ELF-1 (cell line): ENCODE measurements at places on chromosomes 3 and 15.
A peak's percentile ranks its signal among the peaks of the same experiment; 100 is the strongest.

DNA sequence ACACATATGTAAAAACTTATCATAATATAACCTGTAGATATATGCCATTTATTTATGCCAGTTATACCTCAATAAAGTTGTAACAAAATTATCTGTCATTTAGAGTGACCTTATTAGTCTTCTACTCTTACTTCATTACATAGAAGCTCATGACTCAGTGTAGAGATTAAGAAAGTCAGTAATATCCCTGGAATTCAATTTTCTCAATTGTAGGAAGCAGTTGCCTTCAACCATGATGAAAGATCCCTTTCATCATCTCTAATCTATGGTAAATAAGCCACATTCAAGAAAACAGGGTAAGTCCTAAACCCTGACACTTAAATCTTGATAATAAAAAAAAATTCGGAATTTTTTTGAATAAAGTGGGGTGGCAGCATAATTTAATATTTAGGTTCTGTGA, 216.5 kb upstream of the PEX5L start:
- no peak for DNase-seq

GRCh38 chr15:70196372-70197316, 98.9 kb upstream of the TLE3 start:
- DNase-seq, result peak; percentile 97

GRCh38 chr3:126367316-126367805, 10.2 kb upstream of the KLF15 start:
- DNase-seq, result no peak

DNA sequence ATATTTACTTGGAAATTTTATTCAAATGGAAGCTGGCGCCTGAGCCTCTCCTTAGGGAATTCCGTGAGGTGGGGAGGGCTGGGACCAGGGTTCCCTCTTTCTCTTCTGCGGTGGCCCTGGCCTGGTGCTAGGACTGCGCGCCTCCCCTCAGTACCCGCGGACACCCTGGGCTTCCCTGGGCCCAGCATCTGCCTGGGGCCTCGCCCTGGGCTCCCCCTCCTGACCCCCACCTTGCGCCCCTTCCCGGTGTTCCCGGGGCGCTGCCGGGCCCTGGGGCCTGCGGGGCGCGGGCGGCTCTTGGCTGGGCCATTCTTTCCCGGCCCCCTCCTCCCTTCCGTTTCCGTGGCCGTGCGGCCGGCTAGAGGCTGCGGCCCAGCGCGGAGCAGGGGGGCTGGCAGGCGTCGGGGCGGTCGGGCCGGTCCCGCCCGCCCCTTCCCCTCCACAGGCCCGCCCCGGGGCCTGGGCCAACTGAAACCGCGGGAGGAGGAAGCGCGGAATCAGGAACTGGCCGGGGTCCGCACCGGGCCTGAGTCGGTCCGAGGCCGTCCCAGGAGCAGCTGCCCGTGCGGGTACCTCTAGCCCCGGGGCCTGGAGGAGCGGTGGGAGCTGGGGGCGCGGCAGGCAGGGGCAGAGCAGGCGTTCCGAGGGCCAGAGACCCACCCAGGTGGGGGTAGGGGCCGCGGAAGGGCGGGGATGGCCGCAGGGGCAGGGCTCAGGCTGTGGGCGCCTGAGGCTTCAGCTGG, at the start of gene FES:
TSS of gene FES (plus strand) at position 529 of the 743 bp plus-strand sequence. CDS start 542 bp downstream, outside the sequence.
- DNase-seq, result peak; percentile 69

DNA sequence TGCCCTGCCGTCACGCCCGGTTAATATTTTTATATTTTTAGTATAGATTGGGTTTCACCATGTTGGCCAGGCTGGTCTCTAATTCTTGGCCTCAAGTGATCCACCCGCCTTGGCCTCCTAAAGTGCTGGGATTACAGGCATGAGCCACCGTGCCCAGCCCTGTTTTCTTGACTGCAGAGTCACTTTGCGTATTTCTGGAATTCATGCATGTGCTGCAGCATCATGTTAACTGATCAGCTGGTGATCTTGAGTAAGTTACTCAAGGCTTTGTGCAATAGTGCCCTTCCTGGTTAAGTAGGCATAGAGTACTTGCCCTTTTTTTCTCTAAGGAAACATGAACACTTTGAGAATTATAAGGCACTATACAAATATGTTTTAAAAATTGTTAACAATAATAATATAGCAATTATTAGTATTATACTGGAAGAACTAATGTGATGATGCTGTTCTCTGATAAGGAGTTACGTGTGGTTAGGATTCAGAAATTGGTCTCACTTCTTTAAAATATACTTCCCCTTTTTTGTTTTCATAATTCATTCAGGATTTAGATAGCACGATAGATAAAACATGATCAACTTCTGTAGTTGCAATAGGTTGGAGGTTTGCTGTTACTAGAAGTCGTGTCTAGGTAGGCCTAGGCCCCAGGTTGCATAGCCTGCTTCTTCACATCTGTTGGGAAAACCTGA, 33.6 kb downstream of the GPR171 start:
- no peak for DNase-seq

DNA sequence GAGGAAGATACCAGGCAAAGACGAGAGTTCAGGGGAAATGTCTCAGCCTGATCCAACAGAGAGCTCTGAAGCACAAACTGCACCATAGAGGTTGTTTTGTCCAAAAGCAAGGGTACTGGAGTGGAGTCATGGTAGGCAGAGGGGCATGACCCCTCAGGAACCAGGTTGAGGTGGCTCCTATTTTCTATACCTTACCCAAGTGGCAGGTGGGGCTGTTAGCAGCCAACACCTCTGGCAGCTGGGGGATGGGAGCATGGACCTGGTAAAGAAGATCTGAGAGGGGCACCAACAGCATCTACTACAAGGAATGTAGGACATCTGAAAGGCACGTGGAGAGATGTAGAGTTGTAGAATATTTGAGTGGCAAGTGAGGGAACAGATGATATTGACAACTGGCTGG, 85.2 kb downstream of the GAP43 start:
- DNase-seq, result no peak

DNA sequence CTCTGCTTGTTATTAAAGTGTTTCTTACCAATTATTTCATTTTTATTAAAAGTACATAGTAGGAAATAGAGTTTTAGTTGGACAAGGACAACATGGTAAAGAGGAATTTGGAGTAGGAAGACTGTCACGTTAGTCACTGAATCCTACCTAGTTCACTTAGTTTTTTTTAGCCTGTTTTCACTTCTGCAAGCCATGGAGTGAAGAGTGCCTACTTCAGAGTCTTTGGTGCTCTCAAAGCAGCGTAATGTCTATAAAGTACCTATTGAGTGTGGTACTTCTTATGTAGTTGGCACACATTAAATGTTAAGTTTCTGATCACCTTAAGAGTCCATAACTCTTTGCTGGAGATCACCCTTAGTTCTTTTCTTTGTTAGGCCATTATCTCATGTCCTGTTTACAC, 78.7 kb downstream of the LPP start:
- no peak for DNase-seq

DNA sequence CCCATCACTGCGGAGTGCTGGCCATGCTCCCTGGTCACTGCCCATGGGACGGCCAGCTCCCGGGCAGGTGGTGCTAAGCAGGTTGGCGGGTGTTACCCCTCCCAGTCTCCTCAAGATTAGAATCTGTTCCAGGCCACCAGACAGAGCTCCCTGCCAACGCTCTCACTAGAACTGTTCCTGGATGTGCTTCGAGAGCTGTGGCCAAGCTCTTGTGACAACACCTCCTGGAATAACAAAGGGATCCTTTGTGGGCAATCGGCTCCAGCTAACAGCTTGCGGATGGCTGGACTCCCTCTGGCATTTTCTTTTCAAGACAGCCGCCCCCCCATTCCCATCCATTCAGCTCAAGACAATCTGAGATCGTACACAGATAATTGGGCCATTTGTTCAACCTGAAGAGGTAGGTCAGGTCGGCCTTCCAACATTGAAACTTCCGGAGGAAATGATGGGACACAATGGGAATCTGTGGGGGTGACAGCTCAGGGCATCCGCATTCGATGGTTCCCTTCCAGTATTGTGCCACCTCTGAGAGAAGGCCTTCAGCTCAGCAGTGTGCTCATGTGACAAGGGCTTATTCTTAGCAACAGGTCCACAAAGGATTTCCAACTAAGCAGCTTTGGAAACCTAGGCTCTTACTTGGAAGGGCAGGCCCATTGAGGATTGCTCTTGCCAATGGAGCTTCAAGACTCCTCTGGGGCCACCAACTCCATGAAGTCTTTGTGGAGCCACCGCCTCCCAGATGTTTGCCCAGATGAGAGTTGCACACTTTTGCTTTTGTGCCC, 11.6 kb upstream of the EPHB3 start:
- DNase-seq, result peak; percentile 74

GRCh38 chr3:170502297-170502696, 83.6 kb downstream of the SLC7A14 start:
- no peak for DNase-seq

GRCh38 chr3:18393906-18394305, 31.2 kb downstream of the SATB1 start:
- DNase-seq, result no peak

- peak; percentile 53 for DNase-seq
These were observed 2.6 kb downstream of the FAM43A start for GRCh38 chr3:194688200-194688740.

GRCh38 chr3:108804966-108805365, 17.6 kb upstream of the TRAT1 start:
- no peak for DNase-seq

- no peak for DNase-seq
These were observed 183.3 kb downstream of the NSUN3 start for GRCh38 chr3:94246171-94246570.

DNA sequence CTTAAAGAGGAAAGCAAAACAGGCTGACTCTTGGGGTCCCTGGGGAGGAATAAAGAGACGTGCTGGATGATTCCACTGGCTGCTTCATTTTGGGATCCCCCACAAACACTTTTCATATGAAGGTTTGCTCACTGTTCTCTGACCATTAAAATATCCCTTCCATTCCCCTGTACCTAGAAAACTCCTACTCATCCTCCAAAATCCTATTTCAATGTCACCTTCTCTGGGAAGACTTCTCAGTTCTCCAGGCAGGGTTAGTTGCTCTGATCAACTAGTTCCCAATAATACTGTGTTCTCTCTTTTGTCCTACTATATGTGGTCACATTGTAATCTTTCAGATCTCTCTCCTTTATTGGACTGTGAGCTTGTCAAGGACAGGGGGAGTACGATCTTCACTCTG, 19.0 kb downstream of the LARP6 start:
- no peak for DNase-seq

DNA sequence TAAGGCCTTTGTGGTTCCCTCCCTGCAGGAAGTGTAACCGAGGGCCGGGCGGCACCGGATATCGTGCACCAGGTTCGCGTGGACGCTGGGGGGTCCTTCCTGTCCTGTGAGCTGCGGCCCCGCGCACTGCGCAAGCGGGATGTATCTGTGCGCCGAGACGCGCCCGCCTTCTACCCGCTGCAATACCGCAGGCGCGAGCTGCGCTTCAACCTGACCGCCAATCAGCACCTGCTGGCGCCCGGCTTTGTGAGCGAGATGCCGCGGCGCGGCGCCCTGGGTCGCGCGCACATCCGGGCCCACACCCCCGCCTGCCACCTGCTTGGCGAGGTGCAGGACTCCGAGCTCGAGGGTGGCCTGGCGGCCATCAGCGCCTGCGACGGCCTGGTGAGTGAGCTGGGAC, 35.9 kb downstream of the SAXO2 start:
- DNase-seq, result peak; percentile 73

DNA sequence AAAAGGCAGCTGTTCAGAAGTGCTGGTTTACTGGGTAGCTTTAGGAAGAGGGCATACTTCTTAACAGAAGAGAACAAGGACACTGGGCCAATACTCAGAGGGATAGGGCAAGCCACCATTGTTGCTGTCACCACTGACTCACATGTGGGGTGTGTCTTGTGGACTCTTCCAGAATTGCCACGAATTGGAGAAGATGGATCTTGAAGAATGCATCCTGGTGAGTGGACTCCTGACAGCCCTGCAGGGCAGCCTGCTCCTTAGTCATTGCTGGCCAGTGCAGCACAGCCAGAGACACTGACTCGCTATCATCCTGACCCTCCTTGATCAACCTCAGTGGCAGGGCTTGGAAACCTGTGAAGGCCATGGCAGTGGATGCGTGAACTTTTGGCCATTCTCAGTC, 62.3 kb downstream of the UBP1 start:
- DNase-seq, result no peak

DNA sequence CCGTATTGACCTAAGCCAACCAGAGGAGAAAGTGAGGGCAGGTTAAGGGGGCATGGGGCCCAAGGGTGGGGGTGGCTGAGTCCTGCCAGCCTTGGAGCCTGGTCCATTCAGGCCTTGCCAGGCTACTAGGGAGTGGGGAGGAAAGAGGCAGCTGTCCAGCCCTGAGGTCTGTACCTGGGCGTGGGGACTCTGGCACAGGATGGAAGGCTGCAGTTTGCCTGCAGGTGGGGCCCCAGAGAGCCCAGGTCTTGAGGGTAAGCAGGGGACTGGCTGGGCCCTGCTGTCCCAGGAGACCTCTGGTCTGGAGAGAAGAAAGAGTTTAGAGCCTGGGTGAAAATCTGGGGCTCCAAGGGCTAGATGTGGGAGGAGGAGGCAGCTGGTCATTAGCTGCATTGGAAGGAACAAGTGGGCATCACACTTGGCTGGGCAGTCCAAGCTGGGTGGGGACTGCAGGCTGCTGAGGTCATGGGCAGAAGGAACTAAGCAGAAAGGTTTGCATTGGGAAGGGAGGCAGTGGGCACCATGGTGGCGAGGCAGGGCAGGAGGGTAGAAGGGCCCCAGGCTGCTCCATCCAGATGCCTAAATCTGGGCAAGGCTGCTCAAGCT, 108.4 kb downstream of the OXNAD1 start:
- no peak for DNase-seq

DNA sequence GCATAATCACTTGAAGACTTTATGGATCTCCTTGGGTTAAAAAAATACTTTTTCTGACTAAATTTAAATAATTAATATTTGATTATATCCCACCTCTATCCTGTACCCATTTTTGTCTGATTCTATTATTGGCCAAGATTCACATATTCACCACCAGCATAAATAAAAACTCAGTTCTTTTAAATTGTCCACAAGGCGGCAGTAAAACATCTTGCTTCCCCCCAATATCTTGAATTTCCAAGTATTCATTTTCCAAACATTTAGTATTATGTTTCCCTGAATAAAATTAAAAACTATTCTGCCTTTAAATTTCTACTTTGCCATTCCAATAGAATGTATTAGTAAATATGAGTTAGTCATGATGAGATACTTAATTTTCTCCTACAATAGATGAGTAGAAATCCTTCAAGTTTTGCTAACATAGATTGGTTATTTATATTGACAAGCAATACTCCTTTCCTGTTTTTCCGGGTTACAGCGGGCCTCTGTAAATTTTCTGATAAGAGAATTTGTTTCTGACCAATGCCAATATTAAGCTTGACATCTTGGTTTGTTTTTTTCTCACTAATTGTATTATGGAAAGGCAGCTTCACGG, 218.7 kb upstream of the MDFIC2 start:
- DNase-seq, result peak; percentile 6
